ENCODE measurements at places on chromosomes 7 and 10.

- peak; percentile 82 for DNase-seq
Measured at GRCh38 chr7:151558575-151558974, 38.9 kb upstream of the RHEB start.

- peak; percentile 43 for DNase-seq
Measured at GRCh38 chr10:127154831-127155620, 41.4 kb downstream of the INSYN2A start.

DNA sequence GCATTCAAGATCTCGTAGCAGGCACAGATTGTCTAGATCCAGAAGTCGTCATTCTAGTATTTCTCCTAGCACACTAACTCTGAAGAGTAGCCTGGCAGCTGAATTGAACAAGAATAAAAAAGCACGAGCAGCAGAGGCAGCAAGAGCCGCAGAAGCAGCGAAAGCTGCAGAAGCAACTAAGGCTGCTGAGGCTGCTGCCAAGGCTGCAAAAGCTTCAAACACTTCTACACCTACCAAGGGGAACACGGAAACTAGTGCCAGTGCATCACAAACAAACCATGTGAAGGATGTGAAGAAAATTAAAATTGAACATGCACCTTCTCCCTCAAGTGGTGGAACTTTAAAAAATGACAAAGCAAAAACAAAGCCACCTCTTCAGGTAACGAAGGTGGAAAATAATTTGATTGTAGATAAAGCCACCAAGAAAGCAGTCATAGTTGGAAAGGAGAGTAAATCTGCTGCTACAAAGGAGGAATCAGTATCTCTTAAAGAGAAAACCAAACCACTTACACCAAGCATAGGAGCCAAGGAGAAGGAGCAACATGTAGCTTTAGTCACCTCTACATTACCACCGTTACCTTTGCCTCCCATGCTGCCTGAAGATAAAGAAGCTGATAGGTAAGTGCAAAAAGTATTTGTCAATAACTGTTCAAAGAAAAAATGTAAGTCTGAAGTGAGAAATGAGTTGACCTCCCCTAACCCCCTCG lies 37.7 kb downstream of the CDK13 start:
- DNase-seq: no peak

GRCh38 chr7:99828811-99829210 lies 998 bp downstream of the CYP3A43 start:
- no peak for DNase-seq

GRCh38 chr10:93841961-93842360 lies 51.8 kb upstream of the SLC35G1 start:
- DNase-seq: no peak

All from brain microvascular endothelial cell (primary cell).